HCT116 (cell line): ENCODE measurements at places on chromosomes 7 and 10. TPM values are rescaled to one million over a fixed set of nuclear protein-coding genes. Genes with fewer than 3 reads are reported as not detected.

The GPER1 gene
- 1.2 TPM for total RNA-seq

- no peaks in the 10 kb centered on the region for H3K4me1 ChIP-seq
- DNase-seq: no peak
- no peaks in the 10 kb centered on the region for H3K27me3 ChIP-seq
- no peak overlapping the region for H3K4me3 ChIP-seq
- H3K36me3 ChIP-seq: no peaks in the 10 kb centered on the region
- no peak overlapping the region for H3K27ac ChIP-seq
Observed at GRCh38 chr7:12596225-12596790, 25.8 kb downstream of the SCIN start.

The NUTM2D gene
- 2.8 TPM for total RNA-seq

DNA sequence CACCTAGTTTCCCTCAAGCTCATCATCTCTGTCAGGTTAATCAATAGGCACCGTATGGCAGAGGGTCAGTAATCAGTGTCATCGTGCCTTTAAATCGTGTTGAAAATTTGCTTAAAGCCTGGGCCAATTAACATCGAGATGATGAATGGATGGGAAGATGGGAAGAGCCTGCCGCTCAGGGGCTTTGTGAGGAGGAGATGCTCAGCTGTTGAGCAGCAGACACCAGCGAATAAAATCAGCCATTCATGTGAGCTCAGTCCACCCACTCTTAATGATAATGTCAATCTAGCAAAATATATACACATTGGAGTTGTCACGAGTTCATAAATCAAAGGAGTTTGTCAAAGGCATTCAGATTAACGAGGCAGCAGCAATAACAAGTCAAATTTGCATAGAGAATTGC is 97.7 kb downstream of the BTRC start:
- DNase-seq: no peak
- H3K27me3 ChIP-seq: no peaks in the 10 kb centered on the region
- H3K27ac ChIP-seq: no peak overlapping the region
- no peak overlapping the region for H3K4me3 ChIP-seq

The FAM25G gene
- not detected for total RNA-seq
